ENCODE measurements at places on chromosomes 1 and 21.
A peak's percentile ranks its signal among the peaks of the same experiment; 100 is the strongest.

GRCh38 chr1:20484519-20485462, 1.2 kb downstream of the CAMK2N1 start:
- DNase-seq = no peak

DNA sequence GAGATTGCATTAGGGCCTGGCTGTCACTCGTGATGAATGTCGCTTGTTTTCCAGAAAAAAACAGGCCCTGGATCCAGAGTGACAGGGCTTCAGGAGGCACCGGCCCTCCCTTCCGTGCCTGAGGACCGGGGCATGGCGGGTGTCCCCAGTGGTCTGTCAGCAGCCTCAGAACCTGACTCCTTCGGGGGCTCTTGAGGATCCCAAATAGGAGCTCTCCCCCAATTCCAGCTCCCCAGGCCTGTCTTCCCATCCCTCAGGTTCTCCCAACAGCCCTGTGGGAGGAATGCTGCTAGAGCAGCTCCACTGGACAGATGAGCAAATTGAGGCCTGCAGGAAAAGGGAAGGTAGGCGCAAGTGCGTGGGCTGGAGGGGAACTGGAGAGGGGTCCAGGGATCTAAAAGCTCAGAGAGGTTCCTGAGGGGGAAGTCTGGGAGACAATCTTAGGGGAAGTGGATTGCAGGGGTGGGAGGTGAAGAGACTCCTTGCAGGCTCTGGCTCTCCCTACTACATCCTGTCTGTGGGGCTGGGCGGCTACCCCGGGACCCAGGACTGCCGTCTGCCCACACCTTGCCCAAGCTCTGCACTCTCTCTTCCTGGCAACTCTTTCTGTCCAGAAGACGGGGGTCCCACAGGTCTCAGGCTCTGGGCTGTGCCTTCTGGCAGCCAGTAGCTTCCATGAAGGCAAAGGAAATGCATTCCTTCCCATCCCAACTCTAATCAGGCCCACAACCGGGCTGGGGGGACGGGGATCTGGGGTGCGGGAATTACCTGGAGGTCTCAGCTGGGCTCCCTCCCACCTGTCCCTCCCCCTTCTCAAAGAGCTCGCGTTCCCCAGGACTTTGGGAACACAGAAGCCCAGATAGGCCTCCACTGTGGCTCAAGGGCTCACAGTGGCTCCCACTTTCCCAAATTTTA, 105.7 kb upstream of the CASZ1 start:
- no peak for DNase-seq

- no peak for DNase-seq
These were observed 10.0 kb upstream of the TNFRSF8 start for GRCh38 chr1:12052997-12053686.

DNA sequence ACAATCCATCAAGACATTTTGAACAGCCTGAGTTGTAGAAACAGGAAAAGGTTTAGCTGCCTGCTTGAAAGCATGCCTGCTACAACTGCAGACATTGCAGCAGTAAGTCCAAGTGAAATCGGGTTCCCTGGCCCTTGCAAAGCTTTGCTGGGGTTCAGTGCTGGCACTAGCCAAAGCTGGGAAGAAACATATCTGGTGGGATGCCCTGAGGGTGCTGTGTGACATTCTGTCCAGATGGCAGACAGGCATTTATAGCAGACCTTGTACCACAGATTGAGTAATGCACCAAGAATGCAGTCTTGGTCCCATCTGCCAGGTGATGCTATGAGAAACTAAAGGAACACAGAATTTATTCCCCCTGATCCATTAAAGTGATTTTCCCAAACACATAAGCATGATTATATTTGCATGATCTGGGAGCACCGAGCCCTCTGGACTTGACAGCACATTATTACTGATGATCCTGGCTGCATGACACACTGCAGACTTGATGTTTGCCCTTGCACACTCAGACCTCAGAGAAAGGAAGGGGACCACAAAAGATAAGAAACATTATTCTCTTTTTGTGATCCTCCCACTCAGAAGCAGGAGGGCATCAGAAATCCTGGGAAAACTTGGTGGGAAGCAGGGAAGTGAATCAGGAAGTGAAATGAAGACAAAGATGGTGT, 223.7 kb upstream of the FAM78B start:
- no peak for DNase-seq

DNA sequence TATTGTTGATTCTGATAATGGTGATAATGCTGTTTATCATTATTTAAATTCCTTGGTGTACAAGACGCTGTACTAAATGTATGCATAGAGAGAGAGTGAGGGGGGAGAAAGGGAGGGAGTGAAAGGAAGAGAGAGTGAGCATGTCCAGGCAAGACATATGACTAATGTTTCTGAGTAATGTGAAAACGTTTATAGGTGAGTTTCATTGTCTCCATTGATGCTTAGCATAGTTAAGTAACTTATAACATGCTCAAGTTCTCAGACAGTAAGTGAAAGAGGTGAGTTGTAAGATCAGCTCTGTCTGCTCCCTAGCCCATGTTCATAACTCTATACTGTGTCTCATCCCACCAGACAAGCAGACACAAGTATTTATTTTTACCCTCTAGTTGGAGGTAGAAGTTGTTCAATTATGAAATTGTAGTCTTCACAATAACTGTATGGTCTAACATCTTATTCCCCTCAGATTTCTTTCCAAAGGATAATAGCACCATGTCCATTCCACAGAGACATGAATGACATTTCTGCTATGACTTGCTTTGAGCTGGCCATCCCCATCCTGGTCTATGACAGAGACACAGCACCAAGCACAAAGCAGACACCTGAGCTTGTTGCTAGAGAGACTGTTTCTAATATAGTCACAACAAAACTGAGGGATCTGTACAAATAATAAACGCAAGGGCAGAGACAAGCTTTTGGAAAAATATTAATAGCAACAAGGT, 285.1 kb downstream of the CACNA1E start:
- DNase-seq = no peak

DNA sequence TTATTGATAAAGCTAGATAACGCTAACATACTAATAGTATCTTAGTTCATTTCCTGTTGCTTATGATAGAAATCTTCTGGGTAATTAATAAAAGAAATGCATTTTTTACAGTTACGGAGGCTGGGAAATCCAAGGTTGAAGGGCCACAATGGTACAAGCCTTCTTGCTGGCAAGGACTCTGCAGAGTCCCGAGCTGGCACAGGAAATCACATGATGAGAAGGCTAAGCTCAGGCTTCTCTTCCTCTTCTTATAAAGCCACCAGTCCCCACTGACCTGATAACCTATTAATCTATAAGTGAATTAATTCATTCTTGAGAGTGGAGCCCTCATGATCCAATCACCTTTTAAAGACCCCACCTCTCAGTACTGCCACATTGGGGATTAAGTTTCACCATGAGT, 82.6 kb downstream of the GPR161 start:
- no peak for DNase-seq

DNA sequence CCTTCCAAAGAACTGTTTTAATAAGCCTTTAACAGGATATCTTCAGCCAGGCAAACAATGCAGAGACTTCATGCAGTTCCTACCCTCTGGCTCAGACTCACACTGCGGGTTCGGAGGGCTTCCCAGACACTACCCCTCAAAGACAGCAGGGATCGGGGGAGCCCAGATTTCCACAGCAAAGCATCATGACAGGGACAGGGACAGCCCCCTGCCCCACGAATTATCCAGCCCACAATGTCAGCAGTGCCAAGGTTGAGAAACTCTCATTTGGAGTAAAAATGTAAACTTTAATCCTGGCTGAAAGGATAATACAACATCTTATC, 20.1 kb downstream of the NPHP4 start:
- no peak for DNase-seq

DNA sequence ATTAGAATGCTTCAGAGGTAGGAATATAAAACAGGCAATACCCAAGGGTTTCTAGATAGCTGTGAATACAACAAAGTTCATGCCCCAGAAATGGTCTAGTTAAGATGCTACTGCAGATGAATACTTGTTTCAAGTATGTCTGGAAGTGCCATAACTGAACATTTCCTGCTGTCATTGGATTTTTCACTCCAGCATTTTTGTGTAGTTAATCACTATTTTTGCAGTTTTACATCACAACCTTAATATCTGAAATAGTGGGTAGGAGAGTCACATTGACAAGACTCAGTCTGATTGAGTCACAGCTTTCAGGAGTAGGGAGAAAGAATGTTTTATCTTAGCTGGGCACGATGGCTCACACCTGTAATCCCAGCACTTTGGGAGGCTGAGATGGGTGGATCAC, 126.4 kb upstream of the C1orf21 start:
- DNase-seq = no peak

DNA sequence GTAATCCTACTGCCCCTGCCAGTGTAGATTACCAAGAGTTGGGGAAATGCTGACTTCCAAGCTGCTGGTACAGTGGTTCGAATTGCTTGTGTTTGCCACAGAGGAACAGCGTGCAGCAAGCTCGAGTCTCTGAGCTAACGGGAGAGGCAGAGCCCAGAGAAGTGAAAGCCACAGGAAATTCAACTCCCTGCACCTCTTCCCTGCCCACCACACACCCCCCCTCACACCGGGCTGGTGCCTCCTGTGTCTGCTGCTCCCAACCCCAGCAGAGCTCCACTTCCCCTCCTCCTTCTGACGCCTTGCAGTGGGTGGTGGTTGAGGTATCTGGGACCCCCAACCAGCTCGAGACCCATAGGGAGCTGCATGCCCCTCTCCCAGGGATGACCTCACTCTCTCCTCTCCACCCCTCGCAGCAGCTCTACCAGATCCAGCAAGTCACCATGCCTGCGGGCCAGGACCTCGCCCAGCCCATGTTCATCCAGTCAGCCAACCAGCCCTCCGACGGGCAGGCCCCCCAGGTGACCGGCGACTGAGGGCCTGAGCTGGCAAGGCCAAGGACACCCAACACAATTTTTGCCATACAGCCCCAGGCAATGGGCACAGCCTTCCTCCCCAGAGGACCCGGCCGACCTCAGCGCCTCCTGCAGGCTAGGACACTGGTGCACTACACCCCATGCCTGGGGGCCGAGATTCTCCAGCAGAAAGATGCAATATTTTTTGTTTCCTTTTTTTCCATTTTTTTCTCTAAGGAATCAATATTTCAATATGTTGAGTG, 13.1 kb upstream of the KCNQ4 start:
- no peak for DNase-seq

- DNase-seq = no peak
These were observed 131.4 kb upstream of the USP24 start for GRCh38 chr1:55346586-55346985.

- DNase-seq = peak; percentile 6
These were observed 39.1 kb downstream of the UROD start for GRCh38 chr1:45051005-45051772.

GRCh38 chr1:15180945-15181523, 27.5 kb downstream of the TMEM51 start:
- DNase-seq = no peak

- no peak for DNase-seq
These were observed 110.7 kb downstream of the SIPA1L2 start for GRCh38 chr1:232519186-232519585.

- no peak for DNase-seq
These were observed 4.5 kb downstream of the PRRX1 start for GRCh38 chr1:170668209-170669106.

GRCh38 chr1:240888039-240888786, 276.3 kb upstream of the GREM2 start:
- DNase-seq = no peak

GRCh38 chr1:235999259-235999925, 65.5 kb downstream of the NID1 start:
- peak; percentile 78 for DNase-seq

DNA sequence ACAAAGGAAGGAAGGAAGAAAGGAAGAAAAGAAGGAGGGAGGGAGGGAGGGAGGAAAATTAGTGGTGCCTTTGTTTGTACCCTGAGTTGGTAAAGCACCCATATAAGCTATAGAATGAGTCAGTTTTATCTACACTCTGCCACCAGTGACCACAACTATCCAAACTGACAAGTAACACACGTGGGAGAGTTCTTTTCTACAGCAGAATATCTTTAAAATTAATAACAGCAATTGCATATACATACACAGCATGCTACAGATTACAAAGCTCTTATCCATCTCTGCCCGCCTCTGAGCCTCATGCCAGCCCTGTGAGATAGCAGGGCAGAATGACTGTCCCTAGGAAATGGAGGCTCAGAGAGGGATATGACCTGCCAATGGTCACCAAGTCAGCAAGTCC, 20.3 kb downstream of the CDCP2 start:
- DNase-seq = no peak

- DNase-seq = no peak
These were observed 18.6 kb upstream of the LDLRAP1 start for GRCh38 chr1:25524568-25525360.

DNA sequence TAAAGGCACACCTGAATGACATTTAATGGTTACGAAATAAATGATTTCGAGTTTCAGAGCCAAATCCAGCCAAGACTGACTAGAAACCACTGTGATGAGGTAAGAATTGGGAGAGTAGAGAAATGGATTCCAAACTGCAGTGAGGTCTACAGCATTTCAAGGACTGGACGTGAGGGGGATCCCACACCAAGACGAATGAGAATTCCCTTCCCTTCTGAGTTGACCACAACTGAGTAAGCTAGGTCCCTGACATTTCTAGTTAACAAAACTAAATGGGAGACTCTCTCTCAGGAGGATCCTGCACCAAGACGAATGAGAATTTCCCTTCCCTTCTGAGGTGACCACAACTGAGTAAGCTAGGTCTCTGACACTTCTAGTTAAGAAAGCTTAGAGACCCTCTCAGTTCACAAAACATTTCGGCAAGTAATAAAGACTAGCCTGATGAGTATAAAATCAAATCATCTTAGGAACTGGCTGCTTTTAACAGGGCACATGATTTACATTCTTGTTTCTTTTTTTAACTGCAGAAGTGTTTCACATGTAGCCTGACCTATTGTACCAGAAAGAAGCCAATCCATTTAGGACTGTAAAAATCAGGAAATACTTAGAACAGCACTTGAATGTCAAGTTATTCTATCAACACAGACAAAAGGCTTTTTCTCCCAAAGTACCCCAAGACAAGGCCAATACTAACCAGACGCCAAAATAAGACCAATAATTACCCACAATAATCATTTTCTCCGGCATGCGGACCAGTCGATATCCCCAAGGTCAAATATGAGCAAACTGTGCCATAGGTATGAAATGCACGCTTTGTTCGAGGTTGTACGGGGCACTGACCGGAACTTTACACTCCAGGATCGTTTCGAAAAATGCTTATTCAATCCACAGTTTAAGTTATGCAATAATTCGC, 1.4 kb upstream of the SPATA1 start:
- no peak for DNase-seq

DNA sequence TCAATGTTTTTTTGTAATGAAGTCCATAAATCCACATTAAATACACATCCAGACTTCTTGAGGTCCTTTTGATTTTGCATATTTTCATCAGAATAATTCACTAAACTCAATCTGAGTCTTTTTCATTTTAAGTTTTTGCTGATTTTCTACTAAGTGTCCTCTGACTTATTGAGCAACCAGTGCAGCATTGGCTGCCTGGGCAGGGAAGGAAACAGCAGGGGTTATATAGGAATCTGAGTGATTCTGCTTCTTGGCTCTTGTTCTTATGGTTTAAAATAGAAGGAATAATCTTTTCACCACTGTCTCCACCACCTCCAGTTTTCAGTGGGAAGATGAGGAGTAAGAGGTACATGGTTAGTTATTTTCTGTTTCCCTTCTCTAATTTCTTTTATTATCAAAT, 88.4 kb downstream of the ST6GALNAC5 start:
- no peak for DNase-seq

- peak; percentile 46 for DNase-seq
These were observed 18.7 kb upstream of the ZNF362 start for GRCh38 chr1:33237579-33237978.

Data from CD4-positive, alpha-beta T cell treated with Interleukin-6 at 100 ng/mL for 8 hours (primary cell).